ENCODE measurements at places on chromosomes 7 and 10.
A peak's percentile ranks its signal among the peaks of the same experiment; 100 is the strongest.

DNA sequence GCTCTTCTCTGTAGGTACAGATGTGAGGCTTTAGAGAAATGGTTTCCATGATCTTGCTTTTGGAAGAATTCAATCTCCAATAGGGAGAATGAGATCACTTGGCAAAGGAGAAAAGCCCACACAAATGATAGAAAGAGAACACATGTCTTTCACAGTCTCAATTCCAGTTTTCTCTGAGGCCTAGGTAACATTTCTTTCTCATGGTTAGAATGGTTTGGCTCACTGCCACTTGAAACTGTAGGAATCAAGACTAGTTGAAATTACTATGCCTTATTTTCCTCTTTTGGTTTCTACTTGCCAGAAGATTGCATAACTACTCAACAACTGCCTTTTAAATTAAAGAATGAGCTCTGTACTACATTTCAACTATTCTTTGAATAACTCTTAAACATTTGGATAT is 276.5 kb upstream of the TEX47 start:
- DNase-seq: no peak

DNA sequence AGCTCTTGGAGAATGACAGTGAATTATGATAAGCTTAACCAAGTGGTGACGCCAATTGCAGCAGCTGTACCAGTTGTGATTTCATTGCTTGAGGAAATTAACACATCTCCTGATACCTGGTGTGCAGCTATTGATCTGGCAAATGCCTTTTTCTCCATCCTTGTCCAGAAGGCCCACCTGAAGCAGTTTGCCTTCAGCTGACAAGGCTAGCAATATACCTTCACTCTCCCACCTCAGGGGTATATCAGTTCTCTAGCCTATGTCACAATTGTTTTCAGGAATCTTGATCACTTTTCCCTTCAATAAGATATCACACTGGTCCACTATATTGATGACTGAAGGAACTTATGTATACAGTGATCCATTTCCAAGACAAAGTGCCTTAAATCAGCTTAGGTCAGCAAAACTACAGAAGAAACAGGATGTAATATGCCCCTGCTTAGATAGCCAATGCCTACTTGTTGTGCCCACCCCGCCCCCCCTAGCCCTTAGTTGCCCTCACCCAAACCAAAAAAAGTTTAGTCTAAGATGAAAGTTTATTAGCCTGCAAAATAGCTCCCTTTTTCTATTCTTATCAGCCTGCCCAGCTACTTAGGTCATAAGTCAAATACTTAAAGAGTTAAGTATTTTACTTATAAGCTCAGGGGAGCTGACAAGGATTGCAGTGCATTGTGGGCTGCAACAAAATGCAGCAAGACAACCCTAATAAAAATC is 45.1 kb downstream of the PTPRE start:
- DNase-seq: no peak

GRCh38 chr10:34003561-34003960 is 669.1 kb upstream of the NRP1 start:
- no peak for DNase-seq

DNA sequence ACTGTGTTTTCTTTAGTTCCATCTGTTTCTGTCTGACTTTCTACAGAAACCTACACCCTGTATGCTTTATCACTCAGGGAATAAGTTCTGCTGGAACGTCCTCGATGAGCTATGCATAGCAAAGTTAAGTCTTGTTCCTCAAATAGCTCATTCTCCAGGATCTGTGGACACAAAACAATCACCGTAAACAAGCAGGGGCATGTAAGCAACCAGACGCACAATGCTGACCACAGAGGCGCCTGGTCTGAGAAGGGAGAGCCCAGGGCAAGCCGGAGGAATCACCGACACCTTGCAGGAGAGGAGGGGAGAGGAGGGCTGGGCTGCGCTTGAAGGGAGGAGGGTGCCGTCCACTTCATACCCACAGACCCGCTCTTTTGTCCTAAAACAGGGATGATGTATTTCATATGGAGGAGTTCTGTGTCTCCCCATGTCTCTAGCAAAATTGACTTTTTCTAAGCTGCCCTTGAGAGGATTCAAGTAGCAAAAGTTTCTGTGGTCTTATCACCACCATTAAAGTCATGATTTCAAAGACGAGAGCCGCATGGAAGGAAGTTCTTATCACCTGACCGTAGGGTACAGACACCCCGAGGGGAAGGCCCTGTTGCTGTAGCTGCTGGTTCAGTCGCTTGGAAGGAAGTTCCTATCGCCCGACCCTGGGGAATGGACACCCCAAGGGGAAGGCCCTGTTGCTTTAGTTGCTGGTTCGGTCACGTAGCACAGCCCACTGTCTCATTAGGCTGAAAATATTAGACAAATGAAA is 14.3 kb downstream of the CALML3 start:
- DNase-seq: no peak

DNA sequence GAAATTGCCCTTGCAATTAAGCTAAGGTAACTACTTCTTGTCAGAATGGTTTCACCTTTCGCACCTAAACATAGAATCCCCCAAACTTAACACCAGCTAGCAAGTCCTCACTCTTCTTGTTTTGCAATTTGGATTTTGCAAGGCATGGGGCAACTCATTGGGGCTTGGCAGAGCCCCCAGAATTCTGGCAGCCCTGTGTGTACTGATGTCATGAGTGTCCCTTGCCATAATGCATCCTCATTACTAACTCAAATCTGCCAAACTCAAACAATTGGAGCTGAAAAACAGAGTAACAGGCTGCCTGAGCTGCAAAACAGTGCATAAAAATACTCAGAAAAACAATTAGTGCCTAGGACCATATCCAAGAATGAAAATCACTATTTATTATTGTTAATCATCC is 7.9 kb upstream of the XPNPEP1 start:
- no peak for DNase-seq

DNA sequence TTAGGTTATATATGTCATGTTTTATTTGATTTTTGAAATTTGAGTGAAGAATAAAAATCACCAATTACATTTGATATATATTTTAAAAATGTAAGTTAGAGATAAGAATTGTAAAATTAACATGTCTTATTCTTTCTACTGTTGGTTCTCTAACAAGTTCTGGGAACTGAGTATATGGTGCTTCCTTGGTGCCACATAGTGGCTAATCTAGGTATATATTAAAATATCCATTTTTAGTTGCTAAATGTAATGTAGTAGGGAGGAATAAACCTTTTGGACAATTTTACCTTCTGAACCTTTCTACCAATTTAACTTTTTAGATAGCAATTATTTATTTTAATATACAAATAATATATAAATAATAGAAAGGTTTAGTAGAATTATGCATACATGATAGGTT is 17.5 kb downstream of the CFAP69 start:
- DNase-seq: no peak

- DNase-seq: no peak
These were observed 141.0 kb downstream of the MACC1 start for GRCh38 chr7:20075992-20076820.

DNA sequence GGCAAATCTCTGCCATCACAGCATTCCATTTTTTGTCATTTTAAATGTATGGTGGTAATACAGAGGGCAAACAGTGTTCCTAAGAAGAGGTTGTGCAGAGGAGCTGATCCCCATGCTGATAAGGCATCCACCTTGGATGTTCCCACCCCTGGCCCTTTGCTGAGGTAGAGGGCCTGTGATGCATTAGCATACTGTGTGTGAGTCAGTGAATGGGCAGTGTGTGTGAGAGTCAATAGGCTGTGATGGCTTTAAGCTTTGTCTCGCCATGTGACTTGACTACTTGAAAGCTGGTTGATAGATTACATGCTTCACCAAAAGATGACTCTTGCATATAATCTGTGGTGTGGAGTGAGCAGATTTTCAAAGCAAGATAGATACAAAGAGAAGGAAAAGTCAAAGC is 81.3 kb downstream of the INSYN2A start:
- DNase-seq: no peak

- no peak for DNase-seq
These were observed 196.9 kb downstream of the ZNF716 start for GRCh38 chr7:57646901-57647246.

GRCh38 chr7:116571037-116571436 is 46.2 kb downstream of the CAV1 start:
- DNase-seq: no peak

DNA sequence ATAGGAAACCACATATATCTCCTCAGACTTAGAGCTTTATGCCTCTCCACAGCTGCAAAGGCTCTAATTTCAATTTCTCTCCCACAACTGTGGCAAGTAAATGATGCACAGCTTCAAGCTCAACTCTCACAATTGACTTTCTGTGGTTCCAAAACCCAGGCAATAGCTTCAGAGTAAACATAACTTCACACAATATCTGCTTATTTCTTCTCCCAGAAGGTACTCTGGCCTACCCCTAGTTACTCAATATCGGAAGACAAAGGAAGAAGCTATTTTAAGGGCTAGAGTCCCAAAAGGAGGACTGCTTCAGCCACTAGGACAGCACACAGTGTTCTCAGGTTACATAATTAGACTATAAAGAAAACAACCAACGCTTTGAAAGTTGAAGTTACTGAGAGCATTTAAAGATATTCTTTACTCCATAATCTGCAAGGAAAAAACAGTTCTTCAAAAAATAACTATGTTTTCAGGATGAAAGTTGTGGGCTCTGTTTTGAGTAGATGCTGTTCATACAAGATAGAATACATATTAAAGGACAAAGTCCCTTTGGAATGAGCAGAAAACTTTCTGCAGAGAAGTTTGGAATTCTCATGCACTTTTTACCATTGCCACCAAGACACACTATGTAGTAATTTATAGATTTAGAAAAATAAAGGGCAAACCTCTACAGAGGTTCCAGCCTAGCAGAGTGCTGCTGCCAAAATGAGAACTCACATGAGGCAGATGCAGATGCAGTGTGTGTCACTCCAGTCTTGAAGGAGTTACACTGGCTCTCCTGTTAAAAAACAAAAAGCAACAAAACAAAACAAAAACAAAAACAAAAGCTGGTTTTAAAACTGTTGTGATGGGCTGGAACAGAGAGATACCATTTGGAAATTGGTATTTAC is 81.8 kb downstream of the NT5C2 start:
- peak; percentile 30 for DNase-seq

GRCh38 chr7:111650456-111650999 is 88.2 kb upstream of the IMMP2L start:
- DNase-seq: peak; percentile 97

DNA sequence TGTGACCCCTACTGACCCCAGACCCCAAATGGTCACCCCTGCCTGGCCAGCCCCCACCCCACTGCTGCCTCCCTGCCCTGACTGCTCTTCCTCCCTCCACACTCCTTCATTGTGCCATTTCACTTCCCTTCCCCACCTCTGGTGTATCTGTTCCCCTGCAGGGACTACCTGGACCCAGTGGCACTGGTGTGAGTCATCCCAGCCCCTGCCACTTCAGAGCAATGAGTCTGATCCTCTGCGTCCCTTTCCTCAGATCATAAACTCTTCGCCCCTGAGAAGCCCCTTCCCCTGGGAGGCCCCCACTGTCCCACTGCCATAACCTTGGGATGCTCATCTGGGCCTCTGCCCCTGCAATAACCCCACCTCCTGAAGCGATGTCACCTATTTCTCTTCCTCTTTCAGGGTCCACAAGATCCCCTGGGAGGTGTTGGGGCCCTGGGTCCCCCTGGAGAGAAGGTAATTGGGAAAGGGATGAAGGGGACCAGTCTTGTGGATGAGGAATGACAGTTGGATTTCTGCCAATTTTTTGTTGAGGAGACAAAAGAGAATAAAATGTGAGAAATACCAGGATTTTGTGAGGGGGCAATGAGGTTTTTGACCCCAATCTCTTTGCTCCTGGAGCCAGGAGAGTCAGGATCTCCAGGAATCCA is 19.1 kb upstream of the VOPP1 start:
- no peak for DNase-seq

DNA sequence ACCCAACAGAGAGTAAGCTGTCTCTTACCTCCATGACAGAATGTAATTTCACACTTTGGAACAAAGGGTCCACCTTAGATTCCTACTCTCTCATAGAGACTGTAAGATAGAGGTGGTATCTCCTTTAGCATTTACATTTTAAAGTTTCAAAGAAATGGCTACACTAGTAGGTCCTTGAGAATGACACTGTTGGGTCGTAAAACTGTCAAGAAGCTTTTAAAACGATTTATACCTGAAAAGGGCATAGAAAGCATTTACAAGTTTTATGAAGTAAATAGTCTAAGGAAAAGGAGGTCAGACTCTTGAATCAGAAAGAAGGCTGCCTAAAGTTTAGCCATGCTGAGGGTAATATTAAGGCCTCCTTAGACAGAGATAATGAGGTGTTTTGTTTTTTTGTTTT is 1212.4 kb upstream of the PHF14 start:
- DNase-seq: no peak

DNA sequence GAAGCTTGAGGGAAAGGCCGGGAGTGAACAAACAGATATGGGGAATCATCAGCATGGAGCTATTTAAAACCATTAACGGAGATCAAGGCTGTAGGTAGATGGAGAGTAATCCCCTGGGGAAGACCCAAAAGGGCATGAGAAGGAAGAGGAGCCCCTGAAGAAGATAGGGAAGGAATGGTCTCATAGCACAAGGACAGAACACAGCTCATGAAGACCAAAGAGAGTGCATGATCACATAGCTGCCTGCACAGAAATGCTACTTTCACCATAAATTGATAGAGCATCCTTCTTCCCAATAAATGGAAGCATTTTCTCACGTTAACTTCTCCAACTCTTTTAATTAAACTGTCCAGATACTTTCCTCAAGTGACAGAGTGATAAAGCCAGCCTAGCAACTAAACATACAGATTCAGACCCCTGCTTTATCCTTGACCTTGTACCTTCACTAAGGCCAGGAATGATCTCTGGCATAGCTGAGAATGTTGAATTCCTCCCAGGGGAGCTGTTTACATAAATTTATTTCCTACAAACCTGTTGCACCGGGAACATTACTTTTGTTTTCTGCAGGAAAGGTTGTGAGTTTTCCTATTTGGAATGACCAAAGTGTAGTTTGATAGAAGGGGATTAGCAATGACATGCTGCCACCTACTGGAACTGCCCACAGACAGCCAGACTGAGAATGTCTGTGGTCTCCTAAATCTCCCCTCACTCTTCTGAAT is 110.8 kb upstream of the LRGUK start:
- no peak for DNase-seq

GRCh38 chr7:20602306-20602705 is 13.2 kb upstream of the ABCB5 start:
- DNase-seq: no peak

DNA sequence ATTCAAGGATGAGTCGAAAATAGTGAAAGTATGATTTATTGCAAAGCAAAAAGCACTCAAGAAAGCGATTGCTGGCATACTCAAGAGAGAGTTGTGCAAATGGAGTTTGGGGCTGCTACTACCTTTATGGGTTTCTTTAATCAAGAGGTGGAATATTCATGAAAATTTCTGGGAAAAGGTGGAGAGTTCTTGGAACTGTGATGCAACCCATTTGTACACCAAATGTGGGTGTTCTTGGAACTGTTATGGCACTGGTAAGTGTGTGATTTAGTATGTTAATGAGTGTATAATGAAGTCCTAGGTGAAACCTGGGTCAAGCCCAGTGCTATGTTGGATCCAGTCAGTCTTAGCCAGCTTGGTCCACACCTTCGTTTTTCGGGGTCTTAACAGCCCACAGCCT is 3.4 kb upstream of the VOPP1 start:
- no peak for DNase-seq

All from HFF-Myc (cell line).